ENCODE measurements at places on chromosomes 6 and 20.

DNA sequence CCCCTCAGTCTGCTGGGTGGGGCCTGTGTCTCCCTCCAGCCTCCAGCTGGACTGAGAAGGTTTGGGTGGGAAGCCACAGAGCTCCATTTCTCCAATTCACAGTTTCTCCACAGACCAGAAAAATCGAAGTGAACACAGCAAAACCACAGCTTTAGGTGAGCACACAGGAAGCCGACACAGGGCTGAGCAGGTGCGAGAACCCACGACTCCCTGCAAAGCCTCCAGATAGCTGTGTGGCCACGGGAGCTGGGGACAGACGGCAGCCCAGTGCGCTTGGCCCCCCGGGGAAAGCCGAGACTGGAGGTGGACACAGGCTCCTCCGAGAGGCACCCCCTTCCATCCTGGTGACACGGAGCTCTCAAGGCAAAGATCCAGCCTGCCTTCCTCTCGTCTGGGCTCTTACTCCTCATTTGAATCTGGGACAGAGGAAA, 29.0 kb upstream of the MPC1 start:
- no peak for DNase-seq

DNA sequence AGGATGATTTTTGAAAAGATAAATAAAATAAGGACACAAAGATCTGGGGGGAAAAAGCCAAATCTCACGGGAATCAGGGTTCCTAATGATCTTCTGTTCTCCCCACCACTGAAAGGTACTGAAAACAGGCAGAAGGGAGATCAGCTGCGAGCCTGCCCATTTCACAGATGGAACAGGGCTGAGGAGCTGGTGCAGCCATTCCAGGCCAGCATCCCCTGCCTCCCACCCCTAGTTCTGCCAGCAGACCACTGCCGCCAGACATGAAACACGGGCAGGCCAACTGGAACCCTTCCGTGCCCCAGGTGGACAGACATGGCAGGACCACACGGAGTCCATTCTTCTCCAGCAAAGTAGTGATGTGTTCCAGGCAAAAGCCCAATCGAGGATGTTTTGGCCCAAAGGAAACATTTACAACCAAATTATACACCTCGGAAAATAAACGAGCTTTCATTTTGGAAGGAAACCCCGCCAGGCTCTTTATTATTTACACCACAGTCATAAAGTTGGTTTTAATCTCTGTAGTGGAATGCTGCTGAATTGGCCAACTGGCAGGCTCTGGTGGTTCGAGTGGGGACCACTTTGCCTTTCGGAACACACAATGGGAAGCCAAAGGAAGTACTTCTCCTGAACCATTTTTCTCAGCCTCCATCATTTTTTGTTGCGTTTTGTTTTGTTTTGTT, 28.2 kb downstream of the ISM1 start:
- no peak for DNase-seq

- DNase-seq, result no peak
Observed at GRCh38 chr6:89458704-89459103, 25.8 kb downstream of the ANKRD6 start.

- DNase-seq, result no peak
Observed at GRCh38 chr6:108707328-108707976, 140.8 kb upstream of the ARMC2 start.
